HEK293T (cell line): ENCODE measurements at places on chromosomes 11 and 22.

DNA sequence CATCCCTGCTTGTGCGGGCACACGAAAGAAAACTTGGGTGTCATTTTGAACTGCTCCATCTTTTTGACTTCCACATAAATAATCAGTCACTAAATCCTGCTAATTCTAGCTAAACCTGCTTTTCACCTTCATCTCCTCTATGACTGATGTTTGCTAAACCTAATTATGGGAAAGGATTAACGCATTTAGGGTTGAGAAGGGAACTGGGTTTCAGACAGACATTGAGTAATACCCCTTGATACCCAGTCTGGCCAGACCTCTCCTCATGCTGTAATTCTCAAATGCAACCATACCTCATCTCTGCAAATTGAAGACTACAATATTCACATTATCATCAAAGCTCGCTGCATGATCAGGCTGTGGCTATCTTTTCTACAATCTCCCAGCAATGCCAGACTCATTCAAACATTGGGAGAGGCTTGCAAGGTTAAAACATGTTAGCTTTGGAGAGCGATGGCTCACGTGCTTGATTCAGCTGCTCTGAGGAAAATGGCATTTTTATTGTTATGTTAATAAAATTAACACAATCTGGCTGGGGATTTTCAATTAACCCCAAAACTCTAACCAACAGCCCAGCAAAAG is 2.4 kb downstream of the HPS4 start:
- no peak for DNase-seq

GRCh38 chr11:25860677-25861450 is 471.1 kb upstream of the ANO3 start:
- no peak for DNase-seq

GRCh38 chr22:45680932-45681700 is 9.5 kb downstream of the ATXN10 start:
- DNase-seq: no peak

DNA sequence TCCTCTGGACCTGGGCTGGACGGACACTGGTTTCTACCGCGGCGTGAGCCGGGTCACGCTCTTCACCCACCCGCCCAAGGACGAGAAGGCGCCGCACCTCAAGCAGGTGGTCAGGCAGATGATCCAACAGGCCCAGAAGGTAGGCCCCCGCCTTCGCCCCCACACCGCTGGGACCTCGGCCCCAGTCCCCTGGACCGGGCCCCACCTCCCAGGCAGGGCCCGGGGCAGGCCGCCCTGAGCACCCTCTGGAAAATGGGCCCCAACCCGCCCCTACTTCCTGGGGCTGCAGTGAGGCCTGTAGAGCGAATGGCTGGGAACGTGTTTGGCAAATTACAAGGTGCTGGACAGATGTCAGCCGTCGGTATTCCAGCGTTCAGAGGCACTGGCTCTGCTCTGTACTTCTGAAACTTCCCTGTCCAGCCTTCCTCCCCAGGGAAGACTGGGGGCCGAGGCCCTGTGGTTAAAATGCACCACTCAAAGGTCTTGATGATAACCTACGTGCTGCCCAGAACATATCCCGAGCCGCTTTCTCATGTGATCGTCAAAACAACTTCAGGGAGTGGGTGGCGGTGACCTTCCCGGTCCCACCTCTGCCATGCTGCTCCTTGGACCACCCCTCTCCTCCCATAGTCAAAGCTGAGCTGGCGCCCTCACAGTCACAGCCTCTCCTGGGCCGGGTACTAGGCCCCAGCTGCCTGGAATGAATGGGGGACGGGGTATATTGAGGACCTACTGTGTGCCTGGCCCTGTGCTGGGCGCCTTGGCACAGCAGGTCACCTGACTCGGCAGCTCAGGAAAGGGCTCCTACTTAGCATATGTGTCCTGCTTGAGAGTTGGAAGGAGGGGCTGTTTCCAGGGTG is 869 bp downstream of the FAM83F start:
- no peak for DNase-seq

DNA sequence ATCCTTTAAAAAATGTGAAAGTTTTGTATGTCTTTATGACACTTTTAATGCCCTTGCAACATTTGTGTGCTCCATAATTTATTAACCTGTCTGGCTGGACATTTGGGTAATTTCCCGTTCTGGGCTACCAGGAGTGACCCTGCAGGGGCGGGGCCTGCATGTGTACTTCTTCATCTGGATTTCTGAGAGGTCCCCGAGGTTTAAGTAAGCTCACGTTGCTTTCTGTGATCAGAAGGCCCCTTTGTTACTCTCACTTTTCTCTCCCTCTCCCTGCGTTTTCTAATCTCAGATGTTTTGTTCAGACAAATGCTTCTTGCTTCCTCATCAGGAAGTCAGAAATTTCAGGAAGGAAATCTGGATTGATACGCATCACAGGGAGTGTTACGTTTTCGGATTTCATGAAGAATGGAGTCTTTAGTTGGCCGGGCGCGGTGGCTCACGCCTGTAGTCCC is 78.9 kb upstream of the CRYBB3 start:
- DNase-seq: no peak

GRCh38 chr11:94694309-94695060 is 73.7 kb upstream of the AMOTL1 start:
- DNase-seq: no peak

GRCh38 chr11:29448246-29448877 is 568.5 kb downstream of the KCNA4 start:
- DNase-seq: peak; percentile 26

- no peak for DNase-seq
Measured at GRCh38 chr11:34749666-34750659, 129.1 kb downstream of the EHF start.

DNA sequence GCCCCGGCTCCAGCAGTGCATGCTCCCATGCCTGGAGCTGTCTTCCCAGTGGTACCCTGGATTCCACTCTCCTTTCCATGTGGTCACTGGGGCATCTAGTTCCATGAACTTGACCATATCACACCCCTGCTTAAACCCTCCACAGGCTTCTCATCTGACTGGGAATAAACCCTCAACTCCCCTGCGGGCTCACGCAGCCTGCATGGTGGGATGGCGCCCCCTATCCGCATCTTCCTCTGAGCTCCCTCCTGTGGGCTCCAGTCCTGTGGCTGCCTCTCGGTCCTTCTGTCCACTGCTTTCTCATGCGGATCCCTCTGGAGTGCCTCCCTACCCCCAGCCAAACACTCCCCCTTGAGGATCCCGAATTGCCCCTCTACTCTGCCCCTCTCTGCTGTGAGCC is 41.4 kb upstream of the TTLL12 start:
- peak; percentile 69 for DNase-seq

DNA sequence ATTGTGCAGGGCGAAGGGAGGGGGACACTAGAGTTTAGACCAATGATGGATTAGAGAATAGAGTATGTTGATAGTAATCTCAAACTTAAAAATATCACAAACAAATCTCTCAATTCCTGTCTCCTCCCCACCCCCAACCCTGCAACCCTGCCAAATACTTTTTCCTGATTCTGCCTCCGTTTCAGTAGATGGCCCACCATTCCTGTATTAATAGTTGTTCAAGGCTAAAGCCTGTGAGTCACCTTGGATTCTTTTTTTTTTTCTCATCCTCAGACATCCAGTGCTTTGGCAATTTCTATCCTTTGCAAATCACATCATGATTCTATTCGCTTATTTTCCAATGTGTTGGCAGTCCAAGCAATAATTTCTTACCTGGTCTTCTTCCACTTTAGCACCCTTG is 207.9 kb downstream of the DYNC2H1 start:
- no peak for DNase-seq

DNA sequence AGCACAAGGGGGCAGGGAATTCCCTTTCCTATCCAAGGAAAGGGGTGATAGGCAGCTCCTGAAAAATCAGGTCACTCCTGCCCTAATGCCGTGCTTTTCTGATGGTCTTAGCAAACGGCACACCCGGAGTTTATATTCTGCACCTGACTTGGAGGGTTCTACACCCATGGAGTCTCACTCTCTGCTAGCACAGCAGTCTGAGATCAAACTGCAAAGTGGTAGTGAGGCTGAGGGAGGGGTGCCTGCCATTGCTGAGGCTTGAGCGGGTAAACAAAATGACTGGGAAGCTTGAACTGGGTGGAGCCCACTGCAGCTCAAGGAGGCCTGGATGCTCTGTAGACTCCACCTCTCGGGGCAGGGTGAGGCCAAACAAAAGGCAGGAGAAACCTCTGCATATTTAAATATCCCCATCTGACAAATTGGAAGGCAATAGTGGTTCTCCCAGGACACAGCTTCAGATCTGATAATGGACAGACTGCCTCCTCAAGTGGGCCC is 194.7 kb downstream of the OR4A47 start:
- no peak for DNase-seq

- DNase-seq: no peak
Measured at GRCh38 chr11:120972621-120973020, 51.3 kb upstream of the TBCEL start.

DNA sequence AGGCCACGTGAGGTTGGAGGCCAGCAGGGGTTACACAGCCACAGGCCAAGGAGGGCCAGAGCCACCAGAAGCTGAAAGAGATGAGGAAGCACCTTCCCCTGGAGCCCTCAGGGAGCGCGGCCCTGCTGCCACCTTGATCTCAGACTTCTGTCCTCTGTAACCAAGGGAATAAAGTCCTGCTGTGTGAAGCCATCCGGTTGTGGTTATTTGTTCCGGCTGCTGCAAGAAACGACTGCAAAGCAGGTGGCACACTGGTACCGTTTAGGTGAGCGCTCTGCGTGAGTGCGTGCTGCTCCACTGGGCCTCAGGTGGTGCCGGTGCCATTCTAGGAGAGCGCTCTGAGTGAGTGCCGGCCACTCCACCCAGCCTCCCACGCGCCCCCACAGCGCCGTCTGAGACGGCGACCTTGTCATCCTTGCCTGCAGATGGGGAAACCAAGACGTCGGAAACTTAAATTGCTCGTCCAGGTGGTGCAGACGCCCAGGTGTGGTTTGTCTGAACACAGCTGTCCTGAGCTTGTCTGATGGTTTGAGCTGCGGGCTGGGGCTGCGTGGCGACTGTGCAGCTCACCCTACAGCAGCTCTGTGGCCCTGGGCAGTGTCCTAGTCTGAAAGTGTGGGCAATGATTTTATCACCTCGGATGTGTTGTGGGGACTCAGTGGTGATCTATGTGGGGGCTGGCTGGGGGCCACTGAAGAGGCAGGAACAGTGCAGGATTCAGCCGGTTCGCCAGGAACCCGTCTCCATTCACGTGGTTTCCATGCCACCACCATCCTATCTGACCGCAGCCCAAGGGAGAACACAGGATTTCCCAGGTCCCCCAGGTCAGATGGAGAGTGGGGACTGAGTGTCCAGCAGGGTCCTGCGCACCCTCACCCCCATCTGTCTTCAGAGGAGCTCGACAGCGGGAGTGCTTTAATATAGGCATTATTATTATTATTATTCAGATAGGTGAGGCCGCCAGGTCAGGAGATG is 4.6 kb upstream of the MRGPRG start:
- no peak for DNase-seq

GRCh38 chr11:13316528-13316961 is 39.0 kb downstream of the BMAL1 start:
- no peak for DNase-seq

GRCh38 chr22:37057226-37057625 is 5.7 kb downstream of the KCTD17 start:
- no peak for DNase-seq

- no peak for DNase-seq
Measured at GRCh38 chr11:120510406-120511115, 987 bp upstream of the GRIK4 start.

DNA sequence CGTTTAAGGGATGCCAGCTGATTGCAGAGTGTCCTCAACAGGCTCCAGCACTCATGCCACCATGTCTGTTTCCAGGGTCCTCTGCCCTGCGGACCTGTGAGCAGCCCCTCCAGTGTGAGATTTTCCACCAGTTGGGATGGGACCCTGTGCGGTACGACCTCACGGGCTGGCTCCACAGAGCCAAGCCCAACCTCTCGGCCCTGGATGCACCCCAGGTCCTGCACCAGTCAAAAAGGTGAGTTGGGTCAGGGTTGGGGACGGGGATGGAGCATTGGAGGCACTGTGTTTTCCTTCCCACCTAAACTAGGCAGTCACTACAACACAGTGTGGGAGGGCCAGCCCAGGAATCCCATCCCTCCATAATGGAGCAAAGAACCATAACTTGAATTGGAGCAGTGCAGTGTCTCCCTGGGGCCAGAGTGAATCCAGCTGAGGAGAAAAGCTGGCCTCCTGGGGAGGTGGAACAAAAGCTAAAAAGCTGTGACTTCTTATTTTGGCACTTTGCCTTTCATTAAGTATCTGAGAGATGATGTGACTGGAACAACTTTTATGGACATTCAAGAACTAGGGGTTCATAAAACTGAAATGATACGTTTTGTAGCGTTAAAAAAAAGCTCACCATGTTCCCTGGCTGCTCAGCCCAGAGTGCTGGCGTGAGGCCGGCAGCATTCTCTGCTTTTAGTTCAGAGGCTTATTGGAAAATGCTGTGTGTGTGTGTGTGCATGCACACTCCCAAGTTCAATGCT is 101.8 kb downstream of the MYO18B start:
- no peak for DNase-seq

DNA sequence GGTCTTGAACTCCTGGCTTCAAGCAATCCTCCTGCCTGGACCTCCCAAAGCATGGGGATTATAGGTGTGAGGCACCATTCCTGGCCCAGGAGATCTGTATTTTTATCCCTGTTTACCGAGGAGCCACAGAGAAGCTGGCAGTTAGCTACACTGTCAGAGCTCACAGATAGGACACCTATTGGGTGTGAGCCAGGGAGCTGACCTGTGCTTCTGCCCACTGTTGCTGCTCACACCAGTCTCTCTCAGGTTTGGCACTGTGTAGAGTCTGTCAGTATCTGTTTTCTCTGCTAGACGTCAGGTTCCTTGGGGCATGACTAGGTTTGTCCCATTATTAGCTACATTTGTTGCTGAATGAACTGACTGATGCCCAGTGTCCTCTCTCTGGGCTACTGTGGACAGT is 17.5 kb downstream of the PPP6R2 start:
- no peak for DNase-seq

- no peak for DNase-seq
Measured at GRCh38 chr11:91366816-91367215, 857.8 kb upstream of the FAT3 start.

- peak; percentile 80 for DNase-seq
Measured at GRCh38 chr11:73184953-73185671, 33.0 kb upstream of the P2RY2 start.

DNA sequence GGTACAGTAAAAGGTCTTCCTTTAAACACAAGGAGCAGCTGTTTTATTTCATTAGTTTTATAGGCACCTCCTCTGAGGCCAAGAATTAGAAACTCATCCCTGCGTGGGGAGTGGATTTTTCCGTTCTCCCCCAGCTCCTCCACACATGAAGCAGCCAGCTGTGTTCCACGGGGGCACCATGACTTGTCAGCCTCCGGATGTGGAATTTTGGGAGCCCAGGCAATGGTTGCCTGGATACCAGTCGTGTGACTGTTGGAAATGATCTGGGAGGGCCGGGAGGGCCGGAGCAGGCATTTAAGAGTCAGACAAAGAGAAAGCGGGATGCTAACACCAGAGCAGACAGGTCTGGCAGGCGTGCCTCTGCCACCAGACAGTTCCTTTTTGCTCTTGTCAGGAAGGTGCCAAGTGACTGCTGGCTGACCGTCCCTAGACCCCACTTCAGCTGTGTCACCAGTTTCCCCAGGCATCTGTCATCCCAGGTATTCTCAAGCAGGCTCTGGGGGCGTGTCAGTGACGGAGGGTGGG is 15.9 kb upstream of the CDC42EP2 start:
- no peak for DNase-seq
